ENCODE measurements at places on chromosomes 1 and 21.

- DNase-seq, result no peak
Measured at GRCh38 chr21:36065497-36066036, 4.3 kb upstream of the CBR1 start.

DNA sequence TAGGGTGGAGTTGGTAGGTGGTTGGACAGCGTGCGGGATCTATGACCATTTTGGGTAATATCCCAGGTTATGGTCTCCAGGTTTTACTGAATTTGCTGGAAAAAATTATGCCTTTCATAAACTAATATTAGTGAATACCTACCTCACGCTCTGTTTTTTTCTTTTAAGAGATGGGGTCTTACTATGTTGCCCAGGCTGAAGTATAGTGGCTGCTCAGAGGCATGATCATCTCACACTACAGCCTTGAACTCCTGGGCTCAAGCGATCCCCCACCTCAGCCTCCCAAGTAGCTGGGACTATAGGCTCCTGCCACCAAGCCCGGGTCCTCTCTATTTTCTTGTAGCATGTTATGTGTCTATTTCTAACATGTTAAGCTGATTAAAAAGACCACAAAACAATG, 100.2 kb downstream of the RHOU start:
- DNase-seq, result no peak

DNA sequence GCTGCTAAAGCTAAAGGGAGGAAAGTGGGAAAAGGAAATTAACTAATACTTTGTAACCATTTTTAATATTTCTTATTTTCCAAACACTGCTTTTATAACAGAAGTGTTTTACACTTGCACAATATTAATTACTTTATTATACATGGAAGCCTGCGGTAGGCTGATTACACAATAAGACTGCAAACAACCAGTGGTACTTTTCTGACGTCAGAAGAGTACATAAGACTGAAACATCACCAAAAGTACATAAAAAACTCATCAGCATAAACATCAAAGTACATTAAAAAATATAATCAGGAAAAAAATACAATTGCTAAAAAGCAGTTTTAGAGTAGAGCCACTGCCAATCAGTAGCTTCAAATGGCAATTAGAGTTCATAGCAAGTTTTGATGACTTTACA, 4.6 kb downstream of the ZNF281 start:
- DNase-seq, result no peak

DNA sequence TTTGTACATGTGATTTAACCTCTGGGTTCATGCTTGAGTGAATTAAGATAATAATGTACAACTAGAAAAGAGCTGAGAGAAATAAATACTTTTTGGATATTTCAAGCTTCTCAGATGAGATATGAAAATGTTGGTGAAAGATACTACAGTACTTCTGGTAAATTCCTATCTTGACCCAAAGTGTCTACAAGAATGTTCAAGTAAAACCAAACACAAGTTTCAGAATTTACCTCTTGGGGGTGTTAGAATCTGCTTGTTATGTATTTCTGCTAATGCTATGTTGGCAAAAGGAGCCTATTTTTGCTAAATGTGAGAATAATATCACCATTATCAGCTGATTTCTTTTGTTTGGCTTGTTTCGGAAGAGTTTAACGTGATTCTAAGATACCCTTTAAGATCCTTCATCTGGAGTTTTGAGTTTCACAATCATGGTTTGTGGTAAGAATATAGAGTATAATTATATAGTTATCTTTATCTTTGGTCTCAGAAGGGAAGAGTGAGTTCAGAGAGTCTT, 388.5 kb downstream of the LMO4 start:
- no peak for DNase-seq

- DNase-seq, result no peak
Measured at GRCh38 chr1:29752141-29752540, 515.8 kb downstream of the PTPRU start.

DNA sequence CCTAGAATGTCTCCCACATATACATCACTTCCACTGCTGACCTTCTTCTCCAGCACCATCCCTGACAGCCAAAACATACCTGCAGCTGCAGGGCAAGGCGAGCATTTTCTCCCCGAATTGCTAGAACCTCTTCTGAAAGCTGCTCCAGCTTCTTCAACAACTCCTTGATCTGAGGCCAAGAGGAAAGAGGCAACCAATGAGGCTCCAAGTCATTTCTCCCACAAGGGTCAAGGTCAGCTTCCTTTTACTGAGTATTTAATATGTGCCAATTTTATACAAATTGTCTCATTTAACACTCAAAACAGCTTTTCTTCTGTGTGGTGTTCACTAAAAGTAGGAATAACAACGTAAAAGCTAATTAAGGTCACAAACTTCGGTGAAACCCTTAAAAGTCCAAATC, 9.4 kb upstream of the PIAS3 start:
- DNase-seq, result no peak

GRCh38 chr1:65146908-65147423, 1.0 kb upstream of the AK4 start:
- DNase-seq, result no peak

- no peak for DNase-seq
Measured at GRCh38 chr1:45772971-45773370, 22.5 kb upstream of the IPP start.

GRCh38 chr1:234515821-234516241, 36.9 kb upstream of the TARBP1 start:
- DNase-seq, result no peak

DNA sequence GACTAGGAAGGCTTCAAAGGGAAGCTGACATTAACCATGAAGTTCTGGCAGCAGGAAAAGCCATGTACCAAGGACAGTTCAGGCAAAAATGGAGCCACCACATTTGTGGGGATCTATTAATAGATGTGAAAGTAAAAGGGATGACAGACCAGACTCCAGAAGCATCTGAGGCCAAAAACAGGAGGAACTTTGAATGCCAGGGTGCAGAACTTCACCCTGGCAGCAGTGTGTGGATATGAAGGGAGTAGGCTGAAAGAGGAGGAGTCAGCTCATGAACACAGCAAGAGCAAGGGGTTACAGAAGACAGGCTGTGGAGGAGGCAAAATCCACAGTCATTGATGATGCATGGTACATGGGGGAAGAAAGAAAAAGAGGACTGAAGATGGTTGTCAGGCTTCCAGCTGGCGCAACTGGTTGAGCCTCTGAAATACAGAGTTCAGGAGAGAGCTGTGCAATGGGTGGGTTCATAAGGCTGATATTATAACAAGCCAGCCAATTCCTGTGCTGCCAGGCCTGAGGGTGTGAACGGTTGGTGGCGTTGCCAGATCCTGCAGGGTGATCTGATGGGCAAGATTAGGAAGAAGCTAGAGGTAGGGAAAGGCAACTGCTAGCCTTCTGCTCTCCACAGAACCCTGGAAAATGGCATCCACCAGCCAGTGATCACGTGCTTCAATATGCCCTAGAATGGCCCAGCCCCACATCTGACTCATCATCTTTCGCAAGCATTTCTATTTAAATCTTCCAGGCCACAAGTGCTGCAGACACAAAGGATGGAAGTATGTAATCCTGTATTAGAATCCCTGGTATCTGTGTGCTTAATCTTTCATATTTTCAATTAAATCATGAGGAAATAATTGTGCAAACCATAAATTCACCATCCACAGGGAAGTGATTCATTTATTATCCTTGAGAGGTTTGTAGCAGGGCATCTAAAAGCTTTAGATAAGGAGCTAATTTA, 81.9 kb downstream of the SLC25A24 start:
- no peak for DNase-seq

DNA sequence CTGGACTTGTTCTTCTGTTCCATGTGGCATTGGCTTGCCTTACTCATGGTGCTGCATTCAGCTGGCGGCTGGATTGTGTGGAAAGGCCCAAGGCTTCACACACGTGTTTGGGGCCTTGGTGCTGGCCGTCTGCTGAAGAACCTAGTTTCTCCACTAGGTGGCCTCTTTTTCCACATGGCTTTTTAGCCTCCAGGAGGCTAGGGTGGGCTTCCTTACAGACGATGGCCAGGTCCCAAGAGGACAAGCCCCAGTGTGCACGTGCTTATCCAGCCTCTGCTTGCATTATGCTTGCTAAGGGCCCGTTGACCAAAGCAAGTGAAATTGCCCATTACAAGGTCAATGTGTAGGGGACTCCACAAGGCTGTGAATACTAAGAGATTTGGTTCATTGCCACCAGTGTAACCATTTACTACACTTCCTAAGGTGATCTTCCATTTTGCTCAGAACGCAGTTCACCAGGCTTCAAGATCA, 47.5 kb upstream of the FOXO6 start:
- no peak for DNase-seq

GRCh38 chr1:109356915-109357314, 40.8 kb downstream of the SORT1 start:
- no peak for DNase-seq

- no peak for DNase-seq
Measured at GRCh38 chr1:228339059-228339704, 67.5 kb downstream of the TRIM11 start.

GRCh38 chr1:10170239-10170574, 40.2 kb upstream of the KIF1B start:
- DNase-seq, result no peak

DNA sequence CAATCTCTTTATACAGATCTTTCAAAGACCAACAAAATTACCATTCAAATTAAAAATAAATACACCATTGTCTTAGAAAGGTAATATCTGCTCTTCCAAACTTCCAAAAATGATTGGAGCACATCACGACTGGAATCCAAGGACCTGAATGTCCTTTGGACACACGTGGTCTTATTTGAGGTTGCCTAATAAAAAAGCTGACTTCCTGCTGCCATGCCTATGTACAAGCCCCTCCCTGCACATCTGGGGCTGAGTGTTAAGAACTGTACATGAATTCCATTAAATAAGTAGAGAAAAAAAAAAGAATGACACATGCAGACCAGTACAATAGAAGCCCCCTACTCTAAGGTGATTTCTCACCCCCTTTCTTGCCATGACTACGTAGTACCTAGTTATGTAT, 73.6 kb downstream of the SUSD4 start:
- DNase-seq, result no peak

GRCh38 chr1:51425955-51426354, 93.1 kb downstream of the EPS15 start:
- no peak for DNase-seq

- no peak for DNase-seq
Measured at GRCh38 chr1:174700775-174701174, 253.0 kb downstream of the GPR52 start.

Data from NCI-H524 treated with DMSO at 0.1 percent for 48 hours (cell line).